Inflammatory macrophage (primary cell): ENCODE measurements at places on chromosomes 11 and 22.

GRCh38 chr11:1568441-1568911 is 3.6 kb downstream of the DUSP8 start:
- no peak for DNase-seq

DNA sequence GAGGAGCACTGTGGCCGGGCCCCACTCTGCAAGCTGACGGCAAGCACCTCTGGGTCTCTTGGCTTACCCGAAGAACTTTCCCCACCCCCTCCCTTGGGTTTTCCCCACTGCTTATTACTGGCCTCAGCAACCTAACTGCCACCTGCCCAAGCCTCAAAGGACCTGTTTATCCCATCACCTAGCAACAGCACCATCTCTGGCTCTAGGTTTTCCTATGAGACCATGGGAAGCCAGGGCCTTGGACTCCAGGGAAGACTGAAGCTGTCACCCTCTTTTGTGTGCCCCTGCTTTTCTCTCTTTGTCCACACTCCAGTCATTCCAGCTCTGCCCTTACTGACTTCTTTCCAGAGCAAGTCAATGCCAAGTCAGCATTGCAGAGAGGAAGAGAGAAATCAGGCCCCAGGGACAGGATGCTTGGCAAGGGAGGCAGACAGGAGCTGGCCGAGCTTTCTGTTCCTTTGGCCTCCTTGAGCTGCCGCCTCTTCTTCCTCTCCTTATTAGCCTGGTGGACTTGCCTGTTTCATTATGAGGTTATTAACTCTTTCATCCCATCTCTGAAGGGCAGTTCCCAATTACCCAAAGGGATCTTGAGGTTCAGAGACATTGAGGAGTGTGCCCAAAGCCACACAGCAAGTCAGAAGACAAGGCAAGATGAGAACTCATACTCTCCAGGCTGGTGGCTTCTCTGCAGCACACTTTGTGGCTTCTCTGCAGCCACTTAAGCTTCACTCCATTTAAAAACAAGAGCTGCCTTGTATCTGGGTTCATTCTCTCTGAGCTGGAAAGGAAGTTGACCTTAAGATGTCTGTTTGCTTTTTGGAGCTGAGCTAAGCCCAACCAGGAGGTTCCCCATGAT is at the start of gene SMIM35:
TSS of gene SMIM35 (minus strand) at position 51 of the 856 bp plus-strand sequence. CDS start 206 bp downstream, outside the sequence.
- no peak for DNase-seq

DNA sequence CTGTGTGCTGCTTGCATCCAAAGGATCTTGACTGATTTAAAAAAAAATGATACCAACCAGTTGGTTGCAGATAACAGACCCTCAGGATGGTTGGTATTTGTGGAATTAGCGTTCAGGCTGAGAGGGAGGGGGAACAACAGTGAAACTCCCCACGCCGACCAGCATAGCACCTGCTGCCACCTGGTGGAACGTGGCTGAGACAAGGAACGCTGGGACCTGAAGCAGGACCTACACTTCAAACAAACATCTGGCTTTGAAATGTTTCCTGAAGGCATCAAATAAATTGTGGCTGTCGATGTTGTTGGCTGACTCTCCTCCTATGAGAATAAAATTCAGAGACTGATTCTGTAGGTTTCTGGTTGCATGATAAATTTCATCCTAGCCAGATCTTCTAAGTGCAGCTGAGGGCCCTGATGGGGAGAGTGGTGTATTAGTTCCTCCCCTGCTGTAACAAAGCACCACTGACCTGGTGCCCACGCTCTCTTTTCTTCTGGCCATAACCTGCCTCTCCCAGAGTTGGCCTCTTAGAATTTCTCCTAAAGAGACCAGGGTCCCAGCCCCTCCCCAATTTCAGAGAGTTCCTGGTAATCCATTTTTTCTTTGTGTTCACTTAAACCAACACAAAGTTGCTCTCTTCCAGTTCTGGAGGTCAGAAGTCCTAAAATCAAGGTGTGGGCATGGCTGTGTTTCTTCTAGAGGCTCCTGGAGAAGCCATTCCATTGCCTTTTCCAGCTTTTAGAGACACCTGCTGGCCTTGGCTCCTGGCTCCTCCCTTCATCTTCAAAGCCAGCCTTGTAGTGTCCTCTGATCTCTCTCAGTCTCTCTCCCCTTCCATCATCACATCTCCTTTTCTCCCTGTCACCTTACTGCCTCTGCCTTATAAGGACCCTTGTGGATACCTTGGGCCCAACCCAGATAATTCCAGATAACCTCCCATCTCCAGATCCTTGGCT is 17.3 kb downstream of the APOL2 start:
- peak; percentile 38 for DNase-seq

DNA sequence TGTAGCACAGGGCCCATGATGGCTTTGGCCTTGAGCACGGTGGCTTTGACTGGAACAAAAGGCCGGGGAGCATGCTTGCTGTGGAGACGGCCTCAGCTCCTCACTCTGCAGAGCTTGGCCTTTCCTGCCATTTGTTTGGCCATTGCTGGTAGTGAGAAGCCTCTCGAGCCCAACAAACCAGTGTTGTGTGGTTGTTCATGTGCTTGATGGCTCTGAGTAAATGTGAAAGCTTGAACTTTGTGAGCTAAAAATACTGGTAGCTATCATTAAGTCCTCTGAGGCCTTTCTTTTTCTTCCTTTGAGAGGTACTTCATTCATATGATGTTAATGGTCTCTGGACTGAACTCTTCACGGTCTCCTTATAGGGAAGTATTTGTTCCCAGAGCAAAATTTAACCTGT is 39.6 kb downstream of the NAT10 start:
- DNase-seq = no peak

GRCh38 chr11:991711-992307 is 44.7 kb downstream of the MUC6 start:
- no peak for DNase-seq

- no peak for DNase-seq
Measured at GRCh38 chr22:37373451-37373850, 53.8 kb downstream of the ELFN2 start.

- DNase-seq = no peak
Measured at GRCh38 chr11:132888226-132888625, 644.1 kb downstream of the OPCML start.

- DNase-seq = no peak
Measured at GRCh38 chr22:32569956-32570355, 95.3 kb downstream of the FBXO7 start.

- no peak for DNase-seq
Measured at GRCh38 chr11:62067741-62068140, 56.1 kb upstream of the INCENP start.

DNA sequence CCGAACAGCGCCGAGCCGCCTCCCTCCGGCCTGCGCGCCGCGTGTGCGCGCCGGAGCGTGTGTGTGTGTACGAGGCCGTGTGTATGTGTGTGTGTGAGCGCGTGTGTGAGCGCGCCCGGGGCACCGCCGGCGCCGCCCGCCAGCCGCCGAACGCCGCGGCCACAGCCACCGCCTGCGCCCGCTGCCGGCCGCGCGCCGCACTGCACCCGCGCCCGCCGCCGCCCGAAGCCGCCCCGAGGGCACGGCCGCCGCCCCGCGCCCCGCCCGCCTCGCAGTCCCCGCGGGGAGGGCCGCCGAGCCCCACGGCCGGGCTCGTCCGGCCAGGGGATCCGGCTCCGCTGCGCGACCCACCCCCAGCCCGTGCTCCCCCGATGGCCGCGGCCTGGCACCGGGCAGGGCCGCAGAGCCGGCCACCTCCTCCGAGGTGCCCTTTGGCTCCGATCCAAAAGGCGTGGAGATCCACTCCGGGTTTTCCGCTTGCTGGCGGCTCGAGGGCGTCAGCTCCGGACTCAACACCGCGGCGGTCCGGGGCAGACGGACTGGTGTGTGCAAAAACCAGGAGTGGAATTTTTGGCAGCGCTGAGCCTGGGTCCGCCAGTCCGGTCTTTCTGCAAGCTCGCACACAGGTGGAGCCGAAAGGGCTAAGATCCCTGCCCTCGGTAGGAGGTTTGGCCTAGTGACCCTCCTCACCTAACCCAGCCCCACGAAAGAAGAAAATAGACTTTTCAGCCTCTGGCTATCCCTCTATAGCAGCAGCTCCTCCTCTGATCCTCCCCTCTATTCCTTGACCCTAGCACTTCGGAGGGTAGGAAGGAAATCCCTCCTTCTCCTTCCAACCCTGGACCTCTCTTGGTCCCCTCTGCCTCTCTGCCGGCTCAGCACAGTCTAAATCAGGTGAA is at the start of gene SYT7:
TSS of gene SYT7 (minus strand) at position 47 of the 899 bp plus-strand sequence. CDS start 256 bp downstream, outside the sequence.
- peak; percentile 96 for DNase-seq

DNA sequence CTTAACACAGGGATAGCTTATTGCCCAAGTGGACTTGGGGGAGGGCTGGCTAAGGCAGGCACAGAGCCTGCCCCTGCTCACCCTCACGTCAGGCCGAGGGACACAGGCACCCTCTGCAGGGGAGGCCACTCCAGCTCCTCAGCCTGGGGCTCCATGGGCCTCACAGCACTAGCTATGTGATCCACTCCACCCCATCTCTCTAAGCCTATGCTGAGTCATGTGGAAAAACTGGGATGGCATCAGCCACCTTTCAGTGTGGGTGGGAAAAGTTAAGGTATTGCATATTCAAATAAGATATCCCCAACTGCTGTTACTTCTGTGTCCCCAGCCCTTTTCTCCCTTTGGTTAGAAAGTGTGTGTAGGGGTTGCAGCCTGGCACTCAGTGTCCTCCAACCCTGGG is 22.3 kb downstream of the RANGAP1 start:
- no peak for DNase-seq

GRCh38 chr22:49010070-49010863 is 817.4 kb downstream of the BRD1 start:
- no peak for DNase-seq

DNA sequence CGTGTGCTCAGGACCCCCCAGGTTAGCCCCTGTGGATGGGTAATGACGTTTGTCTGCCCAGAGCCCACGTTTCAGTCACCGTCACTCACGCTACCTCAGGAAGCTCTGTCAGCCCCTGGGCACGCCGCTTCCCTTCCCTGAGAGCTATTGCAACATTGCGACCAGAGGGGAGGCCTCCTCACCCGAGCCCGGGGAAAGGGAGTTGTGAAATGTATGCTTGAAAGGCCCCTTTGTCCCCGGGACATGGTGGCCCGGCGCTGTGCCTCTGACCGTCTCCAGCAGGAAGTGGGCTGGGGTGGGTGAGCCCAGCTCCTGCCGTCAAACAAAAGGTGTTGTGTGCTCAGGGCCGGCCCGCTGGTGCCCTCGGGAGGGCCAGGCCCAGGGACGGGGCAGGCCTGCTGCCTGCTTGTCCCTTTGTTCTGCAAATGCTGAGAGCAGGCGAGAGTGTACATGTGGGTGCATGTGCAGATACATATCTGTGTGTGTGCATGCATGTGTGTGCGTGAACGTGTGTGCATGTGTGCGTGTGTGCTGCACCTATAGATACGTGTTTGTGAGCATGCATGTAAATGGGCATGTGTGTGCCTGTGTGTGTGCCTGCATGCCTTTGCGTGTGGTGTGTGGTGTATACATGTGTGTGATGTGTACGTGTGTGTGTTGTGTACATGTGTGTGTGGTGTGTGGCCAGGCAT is 1125.0 kb downstream of the BRD1 start:
- peak; percentile 25 for DNase-seq

GRCh38 chr11:79044201-79044600 is 396.6 kb downstream of the TENM4 start:
- DNase-seq = no peak

DNA sequence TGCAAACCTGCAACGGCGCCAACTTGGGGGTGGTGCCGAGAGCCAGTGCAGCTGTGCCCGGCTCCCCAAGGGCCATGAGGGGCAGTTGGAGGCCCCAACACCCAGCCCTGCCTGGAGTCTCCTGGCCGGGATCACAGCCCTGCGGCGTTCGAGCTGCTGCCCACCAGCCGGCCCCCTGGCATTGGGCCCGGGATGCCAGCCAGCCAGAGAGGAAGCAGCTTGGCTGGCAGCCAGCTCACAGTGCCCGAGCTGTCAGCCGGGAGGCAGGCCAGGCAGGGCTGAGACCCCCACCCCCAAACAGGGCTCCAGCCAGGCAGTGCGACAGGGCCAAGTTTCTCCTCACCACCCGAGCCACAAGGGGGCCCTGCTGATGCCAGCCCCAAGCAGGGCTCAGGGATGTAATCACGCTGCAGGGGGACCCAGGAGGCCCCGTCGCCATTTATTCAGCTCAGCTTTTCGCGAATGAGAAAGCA is 26.0 kb upstream of the TCF20 start:
- no peak for DNase-seq

DNA sequence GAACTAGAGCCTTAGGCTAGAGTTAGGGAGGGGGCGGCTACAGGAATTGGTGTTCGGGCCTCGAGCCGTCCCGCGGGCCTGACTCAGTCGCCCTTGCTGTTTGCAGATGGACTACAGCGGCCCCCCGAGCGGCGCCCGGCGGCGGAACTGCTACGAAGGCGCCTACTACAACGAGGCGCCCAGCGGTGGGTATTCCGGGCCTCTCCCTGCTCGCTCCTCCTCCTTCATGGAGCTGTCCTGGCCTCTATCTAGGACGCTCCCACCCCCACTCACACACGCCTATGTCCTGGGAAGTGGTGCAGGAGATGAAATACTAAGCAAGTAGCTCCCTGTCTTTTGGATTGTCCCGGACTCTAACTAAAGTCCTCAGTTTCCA is 1.4 kb downstream of the MYOD1 start:
- no peak for DNase-seq

GRCh38 chr11:43723617-43724016 is 43.1 kb downstream of the HSD17B12 start:
- no peak for DNase-seq

DNA sequence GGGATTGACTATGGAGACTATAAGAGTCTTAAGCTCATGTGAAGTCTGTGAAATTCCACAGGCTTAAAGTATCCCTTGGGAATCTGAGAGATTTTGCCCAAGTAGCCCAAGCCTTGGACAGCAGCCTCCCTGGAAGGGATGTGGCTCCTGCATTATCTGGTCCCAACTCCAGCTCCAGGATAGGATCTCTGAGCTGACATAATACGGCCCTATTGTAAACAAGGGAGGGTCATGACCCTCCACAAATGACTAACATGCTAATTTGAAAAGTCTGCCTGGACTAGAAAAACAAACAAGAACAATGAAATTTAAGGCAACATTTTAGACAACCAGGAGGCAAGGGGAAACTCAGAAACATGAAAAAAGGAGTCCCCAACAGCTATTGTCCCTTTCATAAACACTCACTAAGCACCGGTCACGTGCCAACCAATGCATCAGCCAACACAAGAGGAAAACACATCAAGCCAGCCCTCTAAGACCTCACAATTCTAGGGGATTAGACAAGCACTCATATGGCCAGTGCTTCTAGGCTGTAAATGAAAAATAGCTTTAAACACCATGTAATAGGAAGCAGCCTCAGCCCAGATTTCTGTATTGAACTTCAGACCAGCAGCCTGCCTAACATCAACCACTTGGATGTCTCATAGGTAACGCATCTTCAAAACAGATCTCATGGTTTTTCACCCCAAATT is 101.2 kb upstream of the TIMP3 start:
- no peak for DNase-seq

- DNase-seq = no peak
Measured at GRCh38 chr11:108218912-108219783, 3.3 kb downstream of the NPAT start.

- no peak for DNase-seq
Measured at GRCh38 chr11:118785362-118785761, 5.6 kb downstream of the DDX6 start.
